H54 (cell line): ENCODE measurements at places on chromosomes 11 and 22.

DNA sequence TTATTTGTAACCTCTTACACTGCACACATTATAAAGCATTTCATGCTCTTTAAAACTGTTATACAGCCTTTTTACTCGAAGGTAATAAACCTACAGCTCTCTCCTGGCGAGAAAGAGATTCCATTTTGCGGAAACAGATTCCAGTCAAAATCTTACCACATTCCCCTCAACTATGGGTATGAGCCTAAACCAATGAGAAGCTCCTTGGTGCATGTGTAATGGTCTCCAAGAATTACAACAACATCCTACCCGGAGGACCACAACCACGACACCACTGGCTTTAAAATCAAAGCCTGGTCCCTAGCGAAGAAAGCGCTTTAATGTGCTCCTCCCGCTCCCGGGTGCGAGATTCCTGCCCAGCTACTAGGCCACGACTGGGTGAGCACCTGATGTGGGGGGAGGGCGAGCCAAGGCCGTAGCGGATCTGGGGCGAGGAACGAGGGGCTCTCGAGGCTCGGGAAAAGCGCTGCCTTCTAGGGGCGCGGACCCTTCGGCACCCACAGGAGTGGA lies 821 bp downstream of the CELF1 start:
- DNase-seq: no peak

- no peak for DNase-seq
These were observed 38.2 kb downstream of the TOM1 start for GRCh38 chr22:35337932-35338331.

- peak; percentile 65 for DNase-seq
These were observed 11.6 kb upstream of the ALKBH3 start for GRCh38 chr11:43868852-43869567.

GRCh38 chr11:79708319-79708932 lies 267.6 kb upstream of the TENM4 start:
- peak; percentile 30 for DNase-seq

GRCh38 chr11:123080015-123080414 lies 18.1 kb upstream of the HSPA8 start:
- no peak for DNase-seq

DNA sequence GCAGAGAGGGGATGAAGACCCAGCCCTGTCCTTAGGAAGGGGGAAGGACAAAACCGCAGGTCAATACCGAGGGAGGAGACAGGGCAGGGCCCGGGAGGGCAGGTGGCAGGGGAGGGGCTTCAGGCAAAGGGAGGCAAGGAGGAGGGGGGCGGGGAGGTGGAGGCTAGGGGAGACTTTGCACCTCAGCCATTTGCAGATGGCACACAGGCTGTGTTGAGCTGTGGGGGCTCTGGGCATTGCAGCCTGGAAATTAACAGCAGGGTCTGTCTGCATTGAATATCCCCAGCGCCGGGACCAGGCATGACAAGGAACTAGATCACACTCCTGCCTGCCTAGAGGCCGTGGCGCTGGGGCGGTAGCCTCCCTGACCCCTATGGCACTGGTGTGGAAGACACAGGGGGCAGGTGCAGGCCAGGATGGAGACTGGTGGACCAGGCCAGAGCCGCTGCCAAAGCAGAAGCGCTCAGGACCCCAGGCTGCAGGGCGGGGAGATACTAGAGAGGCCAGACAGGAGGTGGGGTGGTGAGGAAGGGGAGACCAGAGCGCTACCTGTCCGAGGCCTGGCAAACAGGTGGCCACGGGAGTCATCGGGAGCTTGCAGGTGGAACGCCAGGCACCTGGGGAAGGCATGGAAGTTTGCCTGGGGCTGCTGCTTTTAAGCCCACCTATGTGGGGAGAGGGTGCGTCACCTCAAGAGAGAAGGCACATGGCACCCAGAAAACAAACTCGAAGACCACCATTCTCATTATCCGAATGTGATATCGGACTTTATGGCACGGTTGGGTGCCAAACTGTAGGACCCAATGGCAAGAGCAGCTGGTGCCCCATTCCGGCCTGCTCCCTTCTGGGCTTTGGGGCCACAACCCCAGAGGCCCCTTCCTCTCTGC lies 11.5 kb downstream of the CBX6 start:
- no peak for DNase-seq

- DNase-seq: no peak
These were observed 25.0 kb upstream of the CREB3L1 start for GRCh38 chr11:46252373-46252914.

GRCh38 chr11:88301488-88302140 lies 35.9 kb downstream of the CTSC start:
- DNase-seq: no peak

GRCh38 chr22:46734830-46735453 lies 3.1 kb downstream of the CERK start:
- DNase-seq: no peak

DNA sequence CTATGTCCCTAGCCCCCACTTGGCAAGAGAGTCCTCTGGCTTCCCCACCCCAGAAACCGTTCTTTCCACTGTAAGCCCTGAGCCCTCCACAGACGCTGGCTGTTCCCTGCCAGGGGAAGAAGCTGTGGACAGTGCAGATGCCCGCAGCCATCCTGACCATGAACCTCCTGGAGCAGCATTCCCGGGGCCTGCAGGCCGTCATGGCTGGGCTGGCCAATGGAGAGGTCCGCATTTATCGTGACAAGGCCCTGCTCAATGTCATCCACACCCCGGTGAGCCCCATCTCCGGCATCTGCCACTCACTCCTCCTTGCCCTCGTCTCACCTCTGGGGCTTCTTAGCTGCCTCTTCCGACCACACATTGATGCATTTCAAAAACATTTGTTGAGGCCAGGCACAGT lies 13.2 kb downstream of the BBS1 start:
- DNase-seq: no peak

GRCh38 chr11:69935941-69936505 lies 116.8 kb upstream of the FGF3 start:
- no peak for DNase-seq

DNA sequence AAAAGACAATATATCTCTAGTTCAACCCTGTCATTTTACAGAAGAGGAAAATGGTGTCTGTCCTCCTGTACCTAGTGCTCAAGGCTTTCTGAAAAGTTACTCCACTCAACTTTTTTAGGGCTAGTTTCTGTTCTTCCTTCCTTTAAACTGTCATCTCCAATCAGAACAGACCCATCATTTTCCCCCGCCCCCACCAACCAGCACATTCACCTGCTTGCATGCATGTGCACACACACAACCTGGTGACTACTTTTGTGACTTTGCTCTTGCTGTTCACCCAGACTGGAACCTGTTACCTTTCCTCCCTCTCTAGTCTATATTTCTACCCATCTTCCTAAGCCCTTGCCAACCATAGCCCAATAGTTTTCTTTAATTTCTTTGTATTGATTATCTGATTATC lies 5.6 kb downstream of the FBXO7 start:
- no peak for DNase-seq

DNA sequence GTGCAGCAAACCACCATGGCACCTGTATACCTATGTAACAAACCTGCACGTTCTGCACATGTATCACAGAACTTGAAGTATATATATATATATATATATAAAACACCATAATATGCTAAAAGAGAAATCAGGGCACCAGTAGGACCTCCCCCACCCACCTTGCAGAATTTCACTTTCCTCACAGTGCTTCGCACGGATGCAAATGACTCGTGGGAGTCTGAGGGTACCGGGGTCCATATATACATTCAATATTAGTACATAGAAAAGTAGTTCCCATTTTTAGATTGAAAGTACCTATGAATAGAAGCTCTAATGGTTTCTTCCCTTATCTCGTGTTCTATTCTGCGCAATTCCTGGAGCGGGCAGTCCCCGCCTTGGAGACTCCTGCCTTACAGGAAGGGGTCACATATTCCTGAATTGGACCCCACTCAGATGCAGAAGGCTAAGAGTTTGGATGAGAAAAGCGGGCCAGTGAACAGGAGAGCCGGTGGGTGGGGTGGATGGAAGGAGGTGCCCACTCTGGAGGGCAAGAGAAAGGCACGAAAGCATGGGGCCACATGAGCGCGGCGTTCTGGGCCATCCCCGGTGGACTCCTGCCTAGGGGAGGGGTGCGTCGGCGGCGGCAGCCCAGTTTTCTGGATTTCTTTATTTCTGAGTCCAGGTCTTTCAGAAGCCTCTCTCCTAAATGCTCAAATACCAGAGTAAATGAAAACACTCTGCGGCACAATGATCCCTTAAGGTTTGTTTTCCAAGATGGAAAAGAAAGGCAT lies 136.3 kb downstream of the ETS1 start:
- DNase-seq: no peak

DNA sequence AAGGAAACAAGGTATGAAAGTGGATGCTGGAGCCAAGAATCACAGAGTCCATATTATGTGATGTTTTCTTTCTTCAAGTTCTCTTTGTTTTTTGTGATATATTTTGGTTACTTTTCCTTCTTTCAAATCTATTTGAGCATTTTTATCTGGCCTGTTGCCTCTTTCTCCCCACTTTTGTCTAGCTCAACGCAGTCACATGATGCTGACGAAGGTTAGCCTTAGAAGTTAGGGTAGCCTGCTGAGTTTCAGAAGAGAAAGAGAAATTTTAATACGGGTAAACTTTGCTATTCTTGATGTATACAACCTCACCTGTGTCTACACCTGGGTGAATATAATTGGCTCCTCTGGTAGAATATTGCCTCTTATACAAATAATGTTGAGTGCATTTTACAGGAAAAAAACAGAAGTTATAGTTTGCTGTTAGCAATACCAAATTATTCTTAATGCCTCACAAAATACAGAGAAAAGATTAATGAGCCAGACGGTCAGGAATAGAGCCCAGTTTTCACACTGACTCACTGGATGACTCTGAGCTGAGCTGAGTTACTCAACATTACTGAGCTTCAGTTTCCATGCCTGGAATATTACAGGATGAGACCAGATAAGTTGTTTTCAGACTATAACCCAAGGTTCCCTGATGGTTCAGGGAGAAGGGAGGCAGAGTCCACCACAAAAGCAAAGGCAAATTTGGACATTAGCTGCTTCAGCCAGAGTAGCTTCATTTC lies 161.6 kb upstream of the BDNF start:
- DNase-seq: peak; percentile 35

DNA sequence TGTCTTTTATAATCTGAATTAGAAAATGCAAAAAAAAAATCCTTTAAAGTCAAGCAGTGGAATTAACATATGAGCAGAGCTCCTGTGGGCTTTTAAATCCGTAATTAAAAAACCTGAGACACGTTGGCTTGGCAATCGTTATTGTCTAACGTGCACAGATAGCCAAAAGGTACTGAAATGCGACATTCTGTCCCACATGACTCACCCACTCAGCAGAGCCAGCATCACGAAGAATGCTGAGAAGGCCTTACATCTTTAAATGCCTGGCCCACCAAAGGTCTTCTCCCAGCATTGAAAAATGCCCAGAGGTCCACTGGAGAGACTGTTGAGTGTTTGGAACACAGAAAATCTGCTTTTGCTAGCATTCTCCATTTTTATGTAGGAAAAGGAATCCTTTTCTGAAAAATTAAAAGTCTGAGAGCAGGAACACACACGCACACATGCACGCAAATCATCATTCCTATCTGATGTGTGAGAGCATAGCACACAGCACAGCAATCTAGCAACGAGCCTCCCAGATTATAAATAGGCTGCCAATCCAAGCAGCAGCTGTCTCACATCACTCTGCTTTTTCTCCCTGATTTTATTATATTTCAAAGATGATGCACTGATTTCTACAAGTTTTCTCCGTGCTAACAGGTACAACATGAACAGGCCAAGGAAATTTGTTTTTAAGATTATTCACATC lies 94.5 kb downstream of the PHF21A start:
- no peak for DNase-seq

DNA sequence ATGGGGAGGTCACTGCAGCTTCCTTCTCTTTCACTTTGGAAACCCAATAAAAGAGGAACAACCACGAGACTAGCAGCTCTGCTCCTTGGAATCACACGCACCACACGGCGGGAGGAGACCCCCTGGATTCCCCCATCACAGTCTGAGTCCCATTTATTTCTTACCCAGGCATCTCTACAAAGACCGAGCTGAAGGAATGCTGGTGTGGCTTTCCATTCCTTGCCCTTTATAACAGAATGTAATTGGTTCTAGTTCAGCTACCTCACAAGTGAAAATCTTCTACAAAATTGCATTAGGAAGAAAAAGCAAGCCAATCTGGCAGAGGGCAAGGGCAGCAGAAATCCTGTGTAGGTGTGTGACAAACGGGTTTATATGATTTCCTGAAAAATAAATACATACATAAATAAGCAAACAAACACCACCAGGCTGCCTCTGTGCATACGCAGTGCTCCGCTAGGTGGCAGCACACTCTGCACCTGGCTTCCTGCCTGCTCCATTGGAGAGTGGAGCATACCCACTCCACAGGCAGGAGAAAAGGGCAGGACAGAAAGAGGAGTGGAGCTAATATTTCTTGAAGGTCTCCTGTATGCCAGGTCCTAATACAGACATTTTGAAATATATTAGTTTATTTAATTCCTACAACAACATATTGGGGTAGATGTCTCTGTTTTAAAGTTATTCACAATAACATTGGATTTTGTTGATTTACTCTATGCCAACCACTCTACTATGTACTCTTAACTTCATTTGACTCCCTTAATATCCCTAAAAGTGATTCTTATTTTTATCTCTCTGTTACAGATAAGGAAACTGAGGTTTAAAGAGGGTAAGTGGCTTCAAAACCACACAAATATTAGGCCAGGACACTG lies 673.1 kb downstream of the KCNA4 start:
- peak; percentile 12 for DNase-seq

GRCh38 chr11:1195682-1196515 lies 27.0 kb upstream of the MUC5B start:
- DNase-seq: no peak

DNA sequence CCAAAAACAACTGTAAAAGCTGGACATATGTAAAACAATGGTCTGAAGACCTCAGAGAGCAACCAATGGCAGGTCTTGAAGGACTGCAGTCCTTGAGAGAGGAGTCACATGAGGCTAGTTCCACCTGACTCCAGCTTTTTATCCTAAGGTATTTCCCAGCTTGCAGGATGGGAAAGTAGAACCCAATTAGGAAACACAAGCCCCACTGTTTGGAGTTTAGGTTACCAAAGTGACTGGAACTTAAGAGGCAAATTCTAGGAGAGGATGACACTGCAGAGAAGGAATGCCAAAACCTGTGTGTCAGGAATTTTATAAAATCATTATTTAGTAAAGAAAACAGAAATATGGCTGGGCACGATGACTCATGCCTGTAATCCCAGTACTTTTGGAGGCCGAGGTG lies 18.4 kb downstream of the OR2AT4 start:
- peak; percentile 23 for DNase-seq

DNA sequence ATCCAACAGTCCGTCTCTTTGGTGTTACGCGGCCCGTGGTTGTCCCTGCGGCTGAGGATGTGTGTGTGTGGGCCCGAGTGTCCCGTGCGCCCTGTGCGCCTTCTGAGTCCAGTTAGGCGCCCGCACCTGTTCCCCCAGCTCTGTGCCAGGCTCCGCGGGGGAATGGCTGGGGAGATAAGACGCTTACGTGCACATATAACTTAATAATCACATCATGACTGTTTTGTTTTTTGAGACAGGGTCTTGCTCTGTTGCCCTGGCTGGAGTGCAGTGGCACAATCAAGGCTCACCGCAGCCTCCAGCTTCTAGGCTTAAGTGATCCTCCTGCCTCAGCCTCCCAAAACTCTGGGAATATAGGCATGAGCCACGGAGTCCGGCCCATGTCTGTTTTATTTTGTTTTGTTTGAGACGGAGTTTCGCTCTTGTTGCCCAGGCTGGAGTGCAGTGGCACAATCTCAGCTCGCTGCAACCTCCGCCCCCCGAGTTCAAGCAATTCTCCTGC lies 817 bp downstream of the ARL2 start:
- DNase-seq: no peak

- DNase-seq: no peak
These were observed 8.0 kb upstream of the FXYD2 start for GRCh38 chr11:117832511-117832910.

GRCh38 chr11:2393111-2393868 lies 7.3 kb upstream of the TSSC4 start:
- DNase-seq: no peak

- DNase-seq: no peak
These were observed 17.4 kb downstream of the ARVCF start for GRCh38 chr22:19998991-19999820.
